Substantia nigra (tissue), 51 donors: ENCODE measurements at places on chromosomes 7 and 10.

DNA sequence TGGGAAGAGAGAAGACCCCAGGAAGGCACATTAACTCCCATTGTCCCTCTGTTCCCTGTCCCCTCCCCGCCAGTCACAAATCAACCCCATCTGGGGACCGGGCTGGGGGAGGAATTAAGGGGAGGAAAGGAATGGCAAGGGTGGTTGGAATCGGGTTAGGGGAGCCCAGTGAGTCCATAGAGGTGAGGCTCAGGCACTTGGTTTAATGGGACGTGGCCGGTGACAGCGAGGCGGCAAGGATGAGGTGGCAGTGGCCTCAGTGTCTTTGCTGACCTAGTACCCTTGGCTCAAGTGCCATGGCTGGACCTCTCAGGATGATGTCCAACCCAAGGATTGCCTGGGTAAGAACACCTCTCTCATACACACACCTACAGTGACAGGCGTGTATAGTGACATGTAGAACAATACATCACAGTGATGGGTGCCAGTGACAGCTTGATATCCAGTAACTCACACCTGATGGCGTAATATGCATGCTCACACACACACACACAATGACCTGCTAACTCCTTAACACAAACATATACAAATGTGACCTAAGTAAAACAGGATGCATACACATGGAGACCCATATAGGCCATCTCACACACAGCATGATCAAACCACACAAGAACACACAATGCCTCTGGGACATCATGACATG, 12.3 kb downstream of the KCNIP2 start:
- no peak for DNase-seq

DNA sequence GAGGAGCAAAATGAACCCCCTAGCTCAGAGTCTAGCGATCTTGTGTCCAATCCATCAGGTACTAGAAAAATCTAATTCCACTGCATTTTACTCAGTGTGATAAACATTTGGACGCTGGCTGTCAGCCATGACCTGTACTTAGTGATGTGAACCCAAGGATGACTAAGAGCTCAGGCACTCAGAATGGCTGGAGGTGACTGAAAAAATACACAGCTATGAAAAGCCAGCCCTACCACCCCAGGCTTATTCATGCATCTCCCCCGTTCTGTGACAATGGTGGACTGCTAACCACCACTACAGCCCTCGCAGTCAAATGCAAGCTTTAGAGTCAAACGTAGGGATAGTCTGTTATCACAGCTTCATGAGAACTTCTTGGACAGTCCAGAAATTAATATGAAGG, 14.9 kb downstream of the AFAP1L2 start:
- DNase-seq: no peak

- DNase-seq: no peak
Observed at GRCh38 chr10:84140036-84140379, 699 bp downstream of the GHITM start.

- DNase-seq: no peak
Observed at GRCh38 chr7:50151001-50151400, 58.0 kb upstream of the ZPBP start.

- no peak for DNase-seq
Observed at GRCh38 chr10:99619090-99619800, 994 bp downstream of the SLC25A28 start.

GRCh38 chr10:104309980-104310978, 28.0 kb downstream of the ITPRIP start:
- no peak for DNase-seq

GRCh38 chr10:47307381-47307780, 7.4 kb downstream of the GDF10 start:
- DNase-seq: no peak

- peak; percentile 11 for DNase-seq
Observed at GRCh38 chr10:27319752-27320431, 79.3 kb upstream of the ACBD5 start.

DNA sequence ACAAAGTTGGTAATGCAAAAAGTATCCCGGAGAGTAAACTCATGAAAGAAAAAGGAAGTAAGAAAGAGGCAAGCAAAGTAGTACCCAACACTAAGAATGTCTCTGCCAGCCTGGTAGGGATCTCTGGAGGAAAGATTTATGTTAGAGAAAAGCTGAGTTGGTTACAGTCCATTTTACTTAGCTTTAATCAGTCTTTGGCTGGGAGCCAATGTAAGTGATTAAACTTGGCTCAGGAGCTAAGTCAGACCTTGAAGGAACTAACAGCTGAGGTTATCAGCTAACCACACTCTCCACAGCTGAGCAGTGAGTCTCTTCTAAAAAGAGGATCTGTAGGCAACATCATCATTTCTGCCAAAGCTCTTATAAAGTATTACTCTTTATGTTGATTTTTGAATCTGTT, 148.0 kb downstream of the ANKRD7 start:
- DNase-seq: no peak

- no peak for DNase-seq
Observed at GRCh38 chr10:101301111-101301731, 52.7 kb upstream of the BTRC start.

DNA sequence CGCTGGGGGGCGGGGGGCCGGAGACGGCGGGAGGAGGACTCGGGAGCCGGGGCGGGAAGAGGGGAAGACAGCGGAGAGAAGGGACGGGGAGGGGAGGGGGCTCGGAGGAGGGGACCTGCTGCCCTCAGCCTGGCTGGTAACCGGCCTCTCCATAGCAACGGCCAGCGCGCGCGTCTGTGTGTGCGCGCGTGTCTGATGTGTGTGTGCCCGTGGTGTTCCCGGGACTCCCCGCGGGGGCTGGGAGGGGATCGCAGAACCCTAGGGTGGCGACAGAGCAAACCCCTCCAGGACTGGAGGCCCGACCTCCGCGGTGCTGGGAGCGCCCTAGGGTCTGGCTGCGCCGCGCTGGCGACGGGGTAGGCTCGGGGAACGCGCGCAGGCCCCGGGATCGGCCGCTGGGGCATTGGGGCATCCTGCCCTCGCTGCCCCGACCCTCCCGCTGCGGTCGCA, 356.3 kb downstream of the DNAJB6 start:
- DNase-seq: no peak

- no peak for DNase-seq
Observed at GRCh38 chr7:23235813-23236221, 10.8 kb upstream of the GPNMB start.

- no peak for DNase-seq
Observed at GRCh38 chr10:53601260-53601875, 828.8 kb upstream of the MBL2 start.

DNA sequence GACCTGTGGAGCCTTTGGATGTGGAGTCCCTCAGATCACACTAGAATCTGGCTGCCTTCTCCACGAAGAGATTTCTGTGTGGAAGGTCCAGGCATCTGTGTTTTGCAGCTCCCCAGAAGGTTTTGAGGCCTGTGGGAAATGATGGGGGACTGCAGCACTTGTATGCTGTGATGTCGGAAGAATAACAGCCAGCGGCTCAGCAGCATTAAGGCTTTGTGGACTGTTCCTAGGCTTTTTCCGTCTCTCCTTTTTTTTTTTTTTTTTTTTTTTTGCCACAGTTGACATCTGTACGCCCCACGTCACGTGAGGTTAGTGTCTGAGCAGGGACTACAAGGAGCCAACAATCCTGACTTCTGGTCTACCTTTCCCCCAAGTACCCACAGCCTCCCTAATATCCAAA, 181.3 kb downstream of the PFKFB3 start:
- no peak for DNase-seq

- no peak for DNase-seq
Observed at GRCh38 chr10:115706488-115707076, 566.4 kb downstream of the GFRA1 start.

DNA sequence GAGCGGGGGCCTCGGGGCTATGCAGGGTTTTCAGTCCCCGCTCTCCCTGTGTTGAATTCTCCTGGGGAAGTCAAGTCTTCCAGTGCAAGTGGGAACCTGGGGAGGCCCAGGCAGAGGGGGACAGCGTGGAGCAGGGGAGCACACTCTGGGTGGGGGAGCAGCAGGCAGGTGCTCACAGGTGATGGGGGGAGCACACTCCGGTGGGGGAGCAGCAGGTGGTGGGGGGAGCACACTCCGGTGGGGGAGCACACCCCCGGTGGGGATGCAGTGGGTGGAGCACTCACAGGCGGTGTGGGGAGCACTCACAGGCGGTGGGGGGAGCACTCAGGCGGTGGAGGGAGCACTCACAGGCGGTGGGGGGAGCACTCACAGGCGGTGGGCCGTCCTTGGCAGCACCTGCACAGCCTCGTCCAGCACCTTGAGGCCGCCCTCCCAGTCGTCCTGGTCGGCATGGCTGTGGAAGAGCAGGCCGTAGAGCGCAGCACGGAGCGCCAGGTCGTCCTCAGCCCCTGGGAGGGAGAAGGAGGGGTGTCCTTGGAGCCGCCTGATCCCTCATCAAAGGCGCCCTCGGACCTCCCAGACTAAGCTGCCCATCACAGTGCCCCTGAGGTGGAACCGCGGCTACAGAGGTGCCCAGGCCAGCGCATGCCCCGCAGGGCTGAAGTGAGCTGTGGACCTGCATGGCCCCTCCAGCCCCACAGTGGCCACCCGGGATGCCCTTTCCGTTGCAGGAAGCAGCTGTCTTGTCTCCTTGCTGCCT, 56.7 kb downstream of the CFAP46 start:
- DNase-seq: no peak

DNA sequence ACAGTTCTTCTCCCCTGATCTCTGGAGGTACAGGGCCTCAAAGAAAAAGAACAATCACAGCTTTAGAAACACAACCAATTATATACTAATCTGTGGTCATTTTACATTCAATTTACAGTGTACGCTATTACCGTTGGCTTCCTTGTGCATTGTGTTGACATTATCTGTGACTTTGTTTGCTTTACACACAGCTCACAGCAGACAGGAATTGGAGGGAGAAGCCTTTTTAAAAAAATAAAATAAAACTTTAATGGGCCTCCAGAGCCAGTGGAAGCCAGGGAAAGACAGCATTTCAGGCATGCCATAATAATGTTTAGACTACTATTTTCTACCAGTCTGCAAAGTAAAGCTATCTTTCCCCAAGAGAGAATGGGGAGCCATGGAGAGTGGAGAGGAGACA, 179.0 kb upstream of the ADO start:
- DNase-seq: no peak

DNA sequence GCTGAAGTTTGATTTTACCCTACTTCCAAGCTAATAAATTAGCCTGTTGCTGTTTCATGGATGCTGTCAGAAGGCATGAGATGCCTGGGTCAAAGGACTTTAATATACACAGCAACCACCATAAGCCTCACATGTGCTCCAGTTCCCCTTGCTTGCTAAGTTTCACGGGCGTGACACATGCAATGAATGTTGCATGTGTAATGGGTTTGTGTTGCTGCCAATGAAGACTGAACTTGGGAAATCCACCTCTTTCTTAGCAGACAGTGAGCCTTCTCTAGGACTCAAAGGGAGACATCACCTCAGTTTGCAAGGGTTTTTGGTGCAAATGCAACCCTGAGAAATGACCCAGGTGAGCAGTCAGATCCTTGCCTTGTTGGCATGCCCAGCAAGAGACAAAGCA, 505.5 kb upstream of the PODXL start:
- no peak for DNase-seq
